Activated naive CD4-positive, alpha-beta T cell treated with Interleukin-2 at 50 U/mL for 16 hours (primary cell): ENCODE measurements at places on chromosomes 11 and 22.

DNA sequence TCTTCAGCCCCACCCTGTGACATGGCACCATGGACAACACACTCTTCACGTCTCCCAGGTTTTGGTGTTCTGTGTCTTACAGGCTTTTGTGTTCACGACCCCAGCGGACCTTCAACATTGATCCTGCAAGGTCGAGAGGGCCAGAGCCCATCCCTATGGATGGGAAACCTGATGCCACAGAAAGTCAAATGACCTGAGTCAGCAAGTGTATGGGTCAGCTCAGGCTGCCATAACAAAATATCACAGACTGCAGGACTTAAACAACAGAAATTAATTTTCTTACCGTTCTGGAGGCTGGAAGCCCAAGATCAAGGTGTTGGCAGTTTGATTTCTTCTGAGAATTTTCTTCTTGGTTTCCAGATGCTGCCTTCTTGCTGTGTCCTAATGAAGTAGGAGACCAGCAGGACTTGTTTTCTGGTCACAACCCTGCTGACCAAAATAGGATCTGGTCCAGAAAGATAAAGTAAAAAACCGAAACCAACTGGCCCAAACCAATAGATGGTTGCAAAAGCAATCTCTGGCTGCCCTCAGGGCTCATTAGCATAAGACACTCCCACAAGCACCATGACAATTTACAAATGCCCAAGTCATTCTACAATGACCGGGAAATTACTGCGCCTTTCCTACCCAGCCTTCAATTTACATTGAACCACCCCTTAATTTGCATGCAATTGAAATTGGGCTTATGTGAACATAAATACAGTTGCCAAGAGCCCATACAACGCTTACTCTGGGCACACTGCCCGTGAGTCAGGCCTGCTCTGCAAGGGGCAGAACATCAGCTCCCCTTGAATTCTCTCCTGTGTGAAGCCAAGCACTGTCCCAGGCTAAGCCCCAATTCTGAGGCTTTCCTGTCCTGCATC, 113.9 kb downstream of the RPS6KA4 start:
- no peak for DNase-seq

DNA sequence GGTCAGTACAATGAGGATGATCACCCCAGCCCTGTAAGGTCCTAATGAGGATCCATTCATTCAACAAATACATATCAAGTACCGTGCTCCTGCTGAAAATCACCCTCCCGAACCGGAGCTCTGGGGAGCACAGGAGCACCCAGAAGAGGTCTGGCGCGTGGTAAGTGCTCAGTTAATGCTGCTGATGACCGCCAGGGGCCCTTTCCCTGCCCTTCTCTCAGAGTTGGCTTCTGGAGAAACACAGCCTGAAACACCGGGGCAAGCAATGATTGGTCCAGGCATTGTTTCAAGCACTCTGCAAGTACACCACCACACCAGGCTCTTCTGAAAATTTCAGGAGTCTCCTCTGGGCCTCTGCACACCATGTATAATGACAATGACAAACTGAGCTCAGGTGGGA, 3.8 kb upstream of the CCDC86 start:
- DNase-seq = no peak

- DNase-seq = peak; percentile 87
These were observed 26.7 kb downstream of the CD44 start for GRCh38 chr11:35165423-35166368.

DNA sequence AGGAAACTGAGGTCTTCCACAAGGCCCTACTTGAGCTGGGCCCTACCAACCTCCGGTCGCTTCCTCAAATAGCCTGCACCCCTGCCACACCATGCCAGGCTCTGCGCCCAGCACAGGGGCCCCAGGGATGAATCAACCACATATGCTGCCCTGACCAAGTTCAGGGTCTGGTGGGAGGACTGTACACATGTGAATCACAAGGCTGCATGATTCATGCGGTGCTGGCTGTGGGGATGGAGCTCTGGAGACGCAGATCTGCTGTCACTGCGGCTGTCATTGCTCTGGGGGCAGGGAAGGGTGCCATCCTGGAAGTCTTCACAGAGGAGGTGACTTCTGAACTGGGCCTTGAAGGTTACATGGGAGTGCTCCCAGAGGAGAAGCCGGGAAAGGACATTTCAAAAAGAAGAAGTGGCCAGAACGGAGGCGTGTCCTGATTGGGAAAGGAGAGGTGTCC, 21.5 kb downstream of the CYTH4 start:
- DNase-seq = peak; percentile 78

DNA sequence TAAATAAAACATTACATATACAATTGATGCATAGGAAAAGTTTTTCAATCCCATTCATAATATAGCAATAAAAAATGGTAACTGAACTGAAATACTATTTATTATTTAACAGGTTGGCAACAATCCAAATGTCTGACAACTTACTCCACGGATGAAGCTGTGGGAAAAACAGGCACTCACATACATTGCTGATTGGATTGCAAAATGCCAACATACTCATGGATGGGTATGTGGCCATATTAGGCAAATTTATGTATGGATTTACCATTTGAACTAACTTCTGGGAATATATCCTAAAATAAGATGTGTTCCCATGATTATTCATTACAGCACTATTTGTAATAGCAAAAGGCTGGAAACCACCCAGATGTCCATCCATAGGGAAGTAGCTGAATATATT, 3.2 kb upstream of the BIRC2 start:
- no peak for DNase-seq

GRCh38 chr11:128472128-128473089, 114.9 kb downstream of the ETS1 start:
- peak; percentile 74 for DNase-seq

DNA sequence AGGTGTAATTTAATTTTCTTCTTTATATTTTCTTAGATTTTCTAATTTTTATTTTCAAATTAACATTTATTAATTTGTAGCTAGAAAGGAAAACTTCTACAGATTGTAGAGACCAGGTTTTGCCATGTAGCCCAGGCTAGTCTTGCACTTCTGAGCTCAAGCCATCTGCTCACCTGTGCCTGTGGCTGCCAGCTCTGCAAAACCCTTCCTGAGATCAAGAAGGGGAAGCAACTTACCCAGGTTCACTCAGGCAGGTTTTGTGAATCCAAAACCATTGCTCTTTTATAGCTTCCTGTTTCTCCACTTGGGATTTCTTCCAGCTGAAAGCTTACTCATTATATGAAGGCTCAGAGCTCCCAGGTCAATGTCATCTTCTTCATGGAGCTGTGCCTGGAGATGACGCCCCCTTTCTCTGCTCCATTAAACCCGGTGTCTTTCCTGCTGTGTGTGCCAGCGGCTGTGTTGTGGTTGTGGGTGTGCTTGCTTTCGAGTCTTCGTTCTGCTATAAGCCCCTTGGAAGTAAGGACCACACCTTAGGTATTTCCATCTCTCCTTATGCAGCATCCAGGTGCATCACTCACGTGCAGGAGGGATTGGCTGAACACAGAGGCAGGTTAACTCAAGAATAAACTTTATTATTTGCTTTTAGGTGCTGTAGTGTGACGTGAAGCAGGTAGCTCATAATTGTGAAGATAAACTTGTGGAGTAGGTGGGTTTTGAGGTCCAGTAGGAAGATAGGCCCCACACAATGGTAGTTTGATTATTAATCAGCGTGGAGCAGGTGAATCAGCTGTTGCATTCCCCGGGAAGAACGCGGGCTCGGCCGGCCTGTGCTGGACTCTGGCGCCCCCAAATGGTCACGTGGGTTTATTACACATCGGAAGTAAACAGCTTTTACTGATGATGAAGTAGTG, 42.2 kb upstream of the INCENP start:
- DNase-seq = peak; percentile 80

DNA sequence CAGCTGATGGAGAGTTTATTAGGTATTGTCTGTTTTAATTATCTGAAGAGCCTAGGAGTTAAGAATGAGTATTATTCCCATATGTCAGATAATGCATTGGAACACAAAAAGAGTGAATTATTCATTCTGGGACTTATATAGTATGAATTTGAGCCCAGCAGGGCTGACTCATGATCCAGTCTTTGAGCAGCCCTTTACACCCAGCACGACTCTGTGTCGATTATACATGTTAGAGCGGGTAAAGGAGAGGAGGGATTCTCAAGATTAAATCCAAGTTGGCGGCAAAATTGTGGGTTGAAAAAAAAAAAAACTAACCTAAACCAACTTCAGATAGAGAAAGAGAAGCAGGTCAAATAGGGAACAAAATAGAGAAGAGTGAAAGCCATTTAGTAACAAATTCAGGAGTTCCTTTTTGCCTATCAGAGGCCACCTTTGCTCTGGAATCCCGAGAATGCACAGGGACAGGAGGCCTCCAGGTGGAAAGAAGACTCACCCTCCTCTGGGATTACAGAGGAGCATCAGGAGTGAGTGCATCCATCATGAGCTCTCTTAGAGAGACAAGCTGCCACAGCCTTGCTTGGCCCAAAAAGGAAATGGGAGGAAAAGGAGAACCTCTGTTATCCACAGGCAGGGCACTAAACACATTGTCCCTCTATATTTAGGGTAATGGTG, 3.1 kb downstream of the MRGPRX1 start:
- no peak for DNase-seq

GRCh38 chr11:78074756-78075155, 4.9 kb downstream of the NDUFC2 start:
- DNase-seq = no peak

DNA sequence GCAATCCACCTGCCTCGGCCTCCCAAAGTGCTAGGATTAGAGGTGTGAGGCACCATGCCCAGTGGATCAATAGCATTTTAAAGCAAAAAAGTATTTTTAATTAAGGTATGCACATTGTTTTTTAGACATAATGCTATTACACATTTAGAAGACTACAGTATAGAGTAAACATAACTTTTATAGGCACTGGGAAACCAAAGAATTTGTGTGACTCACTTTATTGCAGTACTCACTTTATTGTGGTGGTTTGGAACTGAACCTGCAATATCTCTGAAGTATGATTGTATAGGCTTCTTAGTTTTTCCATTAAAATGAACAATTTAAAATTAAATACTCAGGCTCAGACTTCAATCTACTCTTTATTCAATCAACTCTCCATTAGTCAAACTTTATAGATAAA, 17.5 kb upstream of the CD3E start:
- DNase-seq = no peak

GRCh38 chr11:109644152-109644551, 222.2 kb downstream of the C11orf87 start:
- no peak for DNase-seq
